NCI-H460 (cell line): ENCODE measurements at places on chromosomes 1 and 21.

- no peak for DNase-seq
Measured at GRCh38 chr1:58065520-58065919, 481.0 kb downstream of the OMA1 start.

GRCh38 chr1:61109158-61109557 is 26.8 kb downstream of the NFIA start:
- DNase-seq = no peak

GRCh38 chr1:151005729-151006319 is 878 bp downstream of the MINDY1 start:
- DNase-seq = no peak

DNA sequence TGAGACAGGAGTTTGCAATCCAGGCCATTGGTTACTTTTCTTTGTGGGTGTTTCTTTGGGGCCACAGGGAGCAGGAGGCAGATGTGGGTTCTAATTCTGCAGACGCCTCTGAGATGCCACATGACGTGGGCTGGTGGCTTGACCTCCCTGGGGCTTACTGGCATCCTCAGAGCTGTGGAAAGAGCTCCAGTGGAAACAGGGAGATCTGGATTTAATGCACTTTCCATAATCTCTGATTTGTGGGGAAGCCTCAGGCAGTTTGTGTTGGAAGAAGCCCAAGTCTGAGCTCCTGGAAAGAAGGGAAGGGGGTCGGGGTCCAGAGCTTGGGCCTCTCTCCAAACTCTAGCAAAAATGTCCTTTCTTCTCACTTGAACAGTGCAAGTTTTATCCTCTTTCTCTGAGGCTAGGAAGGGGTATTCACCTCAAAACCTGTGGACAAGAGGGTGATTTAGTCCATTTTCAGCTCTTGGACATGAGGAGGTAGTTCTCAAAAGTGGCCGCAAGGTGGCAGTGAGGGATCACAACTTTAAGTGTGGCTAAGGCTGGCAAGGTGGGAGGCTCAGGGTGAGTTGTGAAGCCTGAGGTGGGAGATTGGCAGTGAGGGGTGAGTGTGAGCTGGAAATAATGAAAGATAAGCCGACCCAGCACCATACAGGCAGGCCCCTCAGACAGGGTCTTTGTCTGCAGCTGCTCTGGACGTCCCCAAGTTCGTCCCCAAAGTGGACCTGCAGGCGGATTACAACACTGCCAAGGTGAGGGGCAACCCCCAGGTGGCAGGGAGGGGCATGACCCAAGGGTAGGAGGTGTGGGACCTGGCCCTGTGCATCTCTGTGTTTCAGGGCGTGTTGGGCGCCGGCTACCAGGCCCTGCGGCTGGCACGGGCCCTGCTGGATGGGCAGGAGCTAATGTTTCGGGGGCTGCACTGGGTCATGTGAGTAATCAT is 9.2 kb downstream of the IKBKE start:
- DNase-seq = peak; percentile 64

DNA sequence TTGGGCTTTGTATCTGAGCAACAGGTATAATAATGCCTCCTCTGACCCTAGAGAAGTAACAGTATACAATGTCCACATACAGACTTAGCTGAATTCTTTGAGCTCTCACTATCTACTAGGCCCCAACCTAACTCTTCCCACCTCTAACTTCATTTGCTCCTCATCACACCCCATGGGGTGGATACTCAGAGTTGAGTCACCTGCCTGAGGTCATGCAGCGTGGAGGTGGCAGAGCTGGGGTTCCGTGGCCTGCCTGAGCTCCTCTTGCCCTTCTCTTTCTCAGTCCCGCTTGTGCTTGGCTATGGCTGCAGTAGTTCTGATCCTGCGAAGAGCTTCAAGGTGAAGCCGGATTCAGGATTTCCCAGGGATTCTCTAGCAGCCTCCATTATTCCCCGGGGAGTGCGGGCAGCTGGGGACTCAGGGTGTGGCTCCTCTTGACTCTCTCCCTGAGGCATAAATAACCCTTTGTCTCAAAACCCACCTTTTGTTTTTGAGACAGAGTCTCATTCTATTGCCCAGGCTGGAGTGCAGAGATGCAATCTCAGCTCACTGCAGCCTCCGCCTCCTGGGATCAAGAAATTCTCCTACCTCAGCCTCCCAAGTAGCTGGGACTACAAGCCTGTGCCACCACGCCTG is 29.9 kb upstream of the ACTL8 start:
- DNase-seq = no peak

DNA sequence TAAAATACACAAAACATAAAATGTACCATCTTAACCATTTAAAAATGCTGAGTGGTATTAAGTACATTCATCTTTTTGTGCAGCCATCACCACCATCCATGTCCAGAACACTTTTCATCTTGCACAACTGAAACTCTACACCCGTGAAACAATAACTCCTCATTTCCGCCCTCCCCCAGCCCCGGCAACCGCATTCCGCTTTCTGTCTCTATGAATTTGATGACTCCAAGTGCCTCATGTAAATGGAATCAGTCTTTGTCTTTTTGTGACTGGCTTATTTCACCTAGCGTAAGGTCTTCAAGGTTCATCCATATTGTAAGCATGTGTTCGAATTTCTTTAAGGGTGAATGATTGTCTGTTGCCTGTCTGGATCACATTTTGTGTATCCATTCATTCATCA is 37.2 kb downstream of the SCCPDH start:
- DNase-seq = no peak

DNA sequence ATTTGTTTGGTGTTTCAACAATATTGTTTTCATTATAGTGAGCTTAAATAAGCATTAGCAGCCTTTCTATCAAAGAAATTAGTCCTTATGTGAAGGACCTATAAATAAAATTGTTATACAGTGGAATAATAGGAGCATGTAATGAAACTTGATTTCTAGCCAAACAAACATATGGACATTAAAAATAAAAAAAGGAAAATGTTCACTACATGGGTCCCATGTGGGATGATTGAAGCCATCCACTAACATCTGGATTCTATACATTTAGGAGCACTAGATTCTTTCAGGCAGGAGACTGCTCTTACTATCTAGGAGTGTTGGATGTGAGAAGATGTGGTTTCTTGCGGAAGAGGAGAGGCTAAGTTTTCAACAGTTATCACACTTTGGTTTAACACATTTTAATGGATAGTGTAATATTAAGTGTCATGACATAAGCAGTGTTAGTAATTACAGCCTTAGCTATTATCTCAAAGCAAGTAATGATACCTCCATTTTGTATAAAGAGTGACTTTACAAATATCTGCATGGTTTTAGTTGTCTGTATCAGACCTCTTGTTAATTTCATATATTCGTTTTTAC is 62.3 kb downstream of the LYPLAL1 start:
- DNase-seq = no peak

DNA sequence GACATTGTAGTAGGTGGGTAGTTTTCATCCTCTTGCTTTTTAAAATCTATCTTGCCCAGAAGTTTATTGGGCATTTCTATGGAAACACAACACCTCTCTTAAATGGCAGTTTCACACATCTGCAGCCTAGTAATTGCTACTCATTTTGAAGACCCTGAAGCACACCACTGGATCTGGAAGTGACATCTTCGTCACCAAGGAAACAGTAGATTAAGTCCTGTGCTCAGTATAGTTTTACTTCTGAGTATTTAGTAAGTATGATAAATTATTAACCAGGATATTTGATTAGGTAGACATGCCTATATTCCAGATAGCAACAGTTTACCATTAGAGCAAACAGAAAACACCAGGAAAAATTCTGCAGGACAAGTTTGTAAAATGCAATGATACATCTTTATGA is 48.7 kb downstream of the UCK2 start:
- no peak for DNase-seq

DNA sequence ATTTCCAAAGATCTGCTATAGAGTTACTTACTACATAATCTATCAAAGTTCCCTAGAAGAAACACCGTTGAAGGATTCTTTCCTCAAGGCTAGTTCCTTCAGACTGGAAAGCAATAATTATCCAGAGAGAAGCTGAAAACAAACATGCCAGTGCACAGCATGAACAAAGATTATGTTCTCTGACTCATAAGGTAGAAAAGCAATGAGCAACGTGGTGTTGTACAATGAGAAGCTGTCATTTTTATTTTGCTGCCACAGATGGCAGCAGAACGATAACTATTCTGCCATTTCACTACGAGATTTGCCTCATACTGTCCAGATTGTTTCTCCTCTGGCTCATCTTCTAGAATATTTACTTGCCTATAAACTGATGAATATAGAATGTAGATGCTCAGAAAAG is 10.7 kb downstream of the EXTL2 start:
- DNase-seq = no peak

DNA sequence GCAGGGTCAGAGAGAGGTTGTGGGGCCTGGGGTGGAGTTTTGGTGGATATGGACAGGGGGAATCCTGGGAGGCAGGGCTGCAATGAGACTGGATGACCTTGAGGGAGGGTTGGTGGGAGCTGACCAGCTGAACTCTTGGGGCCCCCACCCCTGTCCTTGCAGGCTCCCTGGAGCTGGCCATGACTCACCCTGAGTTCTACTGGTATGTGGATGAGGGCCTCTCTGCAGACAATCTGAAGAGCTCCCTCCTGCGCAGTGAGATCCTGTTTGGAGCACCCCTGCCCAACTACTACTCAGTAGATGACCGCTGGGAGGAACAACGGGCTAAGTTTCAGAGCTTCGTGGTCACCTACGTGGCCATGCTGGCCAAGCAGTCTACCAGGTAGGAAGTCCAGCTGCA is 23.6 kb downstream of the DISP3 start:
- no peak for DNase-seq

GRCh38 chr1:50667272-50667671 is 244.0 kb upstream of the DMRTA2 start:
- DNase-seq = no peak

- no peak for DNase-seq
Measured at GRCh38 chr1:97632776-97633175, 288.1 kb downstream of the DPYD start.

DNA sequence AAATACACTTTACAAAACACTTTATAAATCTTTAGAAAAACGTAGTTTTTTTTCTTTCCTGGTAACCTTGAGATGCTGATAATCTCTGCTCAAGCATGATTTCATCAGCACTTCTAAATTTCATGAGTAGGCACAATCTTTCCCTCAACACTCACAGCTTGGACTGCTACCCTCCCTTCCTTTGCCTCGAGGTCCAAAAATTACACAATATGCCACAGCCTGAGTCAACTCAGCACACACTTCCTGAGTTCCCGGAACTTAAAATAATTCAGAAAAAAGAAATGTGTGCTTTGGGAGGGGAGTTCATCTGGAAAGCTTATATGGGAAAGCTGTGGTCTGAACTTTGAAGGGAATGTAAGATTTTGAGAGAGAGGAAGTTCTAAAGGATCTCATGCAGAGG is 5.9 kb downstream of the CLCA2 start:
- peak; percentile 49 for DNase-seq
